Stimulated activated CD4-positive, alpha-beta T cell treated with anti-CD3 and anti-CD28 coated beads, TNF-alpha, amount 100 ng/mL, for 4 hours (primary cell): ENCODE measurements at places on chromosomes 12 and 14.

DNA sequence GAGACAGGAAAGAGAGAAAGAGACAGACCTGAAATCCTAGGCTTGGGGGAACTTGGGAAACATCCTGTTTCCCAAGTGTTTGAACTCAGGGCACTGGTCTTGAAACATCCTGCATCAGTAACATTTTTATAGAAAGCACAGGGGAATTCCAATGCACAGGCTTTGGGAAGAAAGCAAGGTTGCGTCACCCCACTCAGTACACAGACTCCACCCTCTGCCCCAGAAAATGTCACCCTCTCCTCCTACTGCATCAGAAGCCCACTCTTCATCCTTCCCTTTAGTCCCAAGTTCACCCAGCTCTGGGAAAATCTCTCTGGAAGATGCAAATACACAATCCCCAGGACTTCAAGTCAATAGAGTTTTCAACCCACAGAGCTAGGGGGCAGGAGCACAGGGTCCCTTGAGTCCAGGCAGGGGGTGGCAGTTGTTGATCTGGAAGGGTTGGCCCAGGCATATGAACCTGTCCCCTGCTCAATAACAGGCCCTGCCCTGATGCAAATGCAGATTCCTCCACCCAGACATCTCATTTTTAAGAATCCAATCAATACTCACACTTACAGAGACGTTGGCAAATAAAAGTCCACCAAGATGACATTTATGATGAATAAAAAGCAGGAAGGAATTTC, 1.7 kb downstream of the RDH16 start:
- no peak for DNase-seq

GRCh38 chr12:128056136-128056801, 210.7 kb upstream of the TMEM132C start:
- no peak for DNase-seq

GRCh38 chr14:33682760-33683159, 268.1 kb downstream of the EGLN3 start:
- no peak for DNase-seq

GRCh38 chr14:75968456-75968855, 13.3 kb downstream of the TGFB3 start:
- no peak for DNase-seq

DNA sequence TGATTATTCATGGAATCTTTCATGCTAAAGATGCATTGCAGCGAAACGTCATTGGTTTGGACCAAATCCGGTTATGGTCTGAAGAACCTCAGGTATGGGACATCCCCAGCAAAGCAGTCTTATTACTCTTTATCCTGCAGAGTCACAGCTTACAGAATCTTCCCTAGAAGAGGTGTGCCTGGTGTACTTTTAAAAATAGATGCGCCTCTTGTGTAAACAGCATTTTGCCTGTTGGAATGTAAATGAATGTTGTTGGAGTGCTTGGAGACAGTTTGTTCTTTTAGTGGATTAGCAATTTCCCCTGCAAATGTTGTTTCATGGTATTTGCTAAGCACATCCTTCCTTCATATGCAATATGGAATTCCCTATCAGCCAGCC, 242.5 kb downstream of the ZFP36L1 start:
- DNase-seq: no peak

DNA sequence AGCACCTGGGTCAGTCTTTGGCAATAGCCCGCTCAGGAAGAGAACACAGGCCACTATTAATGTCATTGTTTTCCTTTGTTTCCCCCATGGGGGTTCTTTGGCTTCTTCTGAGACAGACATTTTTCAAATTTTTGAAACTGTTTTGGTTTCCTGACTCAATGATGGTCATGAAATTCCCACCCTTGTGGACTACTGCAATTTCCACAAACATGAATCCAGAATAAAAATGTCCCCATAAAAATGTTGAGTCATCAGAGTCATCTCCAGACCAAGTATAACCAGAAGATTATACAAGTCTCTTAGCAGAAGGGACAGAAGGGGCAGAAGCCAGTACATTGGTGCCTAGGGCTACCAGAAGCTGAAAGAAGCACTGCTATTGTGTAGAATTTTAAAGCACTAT, 29.1 kb downstream of the SLCO1A2 start:
- no peak for DNase-seq

DNA sequence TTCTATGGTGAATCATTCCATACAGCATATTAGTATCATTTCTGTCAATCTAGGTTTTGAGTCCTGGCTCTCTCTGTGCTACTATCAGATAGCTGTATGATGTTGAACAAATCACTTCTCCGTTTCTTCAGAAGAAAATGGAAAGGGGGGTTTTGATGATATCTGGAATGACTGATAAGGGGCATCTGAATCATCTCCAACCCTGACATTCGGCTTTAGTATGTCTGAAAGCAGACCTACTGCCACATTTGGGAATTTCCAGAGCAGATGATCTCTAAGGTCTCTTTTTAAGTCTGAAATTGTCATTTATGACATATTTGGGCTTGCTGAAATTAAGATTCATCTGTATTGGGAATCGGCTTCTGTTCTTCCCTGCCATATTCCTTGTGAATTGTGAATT, 10.1 kb downstream of the MLF2 start:
- DNase-seq: no peak

GRCh38 chr14:34436118-34436905, 25.7 kb downstream of the SPTSSA start:
- no peak for DNase-seq

- DNase-seq: no peak
Measured at GRCh38 chr12:24014915-24015832, 65.7 kb upstream of the SOX5 start.

- no peak for DNase-seq
Measured at GRCh38 chr14:39276005-39276404, 42.3 kb downstream of the MIA2 start.

GRCh38 chr14:49960453-49960852, 67.6 kb downstream of the ARF6 start:
- DNase-seq: no peak

GRCh38 chr12:10861366-10861765, 12.1 kb upstream of the PRR4 start:
- no peak for DNase-seq

GRCh38 chr12:102174761-102175160, 22.9 kb downstream of the PMCH start:
- DNase-seq: no peak

GRCh38 chr12:14643251-14643650, 53.1 kb downstream of the GUCY2C start:
- DNase-seq: no peak

DNA sequence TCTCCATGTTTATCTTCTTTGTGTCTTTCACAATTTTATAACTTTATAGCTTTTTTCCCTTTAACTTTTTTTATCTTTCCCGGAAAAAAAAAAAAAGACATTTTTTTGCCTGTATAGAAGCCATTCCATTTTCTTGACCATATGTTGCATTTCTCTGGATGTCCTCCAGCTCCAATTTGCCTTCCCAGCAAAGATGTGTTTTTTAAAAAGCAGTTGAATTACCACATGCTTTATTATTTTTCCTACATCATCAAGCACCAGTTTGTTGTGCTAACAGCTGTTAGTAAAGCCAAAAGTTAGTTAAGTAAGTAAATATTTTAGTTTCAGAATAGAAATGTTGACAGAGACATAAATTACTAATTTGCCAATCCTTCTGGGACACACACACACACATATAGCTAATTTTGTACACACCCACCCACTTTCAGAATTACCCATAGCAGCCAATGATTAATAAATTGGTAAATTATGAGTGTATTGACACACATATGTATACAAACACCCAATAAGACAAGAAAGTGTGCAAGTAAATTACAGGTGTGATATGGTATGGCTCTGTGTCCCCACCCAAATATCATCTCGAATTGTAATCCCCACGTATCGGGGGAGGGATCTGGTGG, 118.3 kb downstream of the SLC38A6 start:
- no peak for DNase-seq

DNA sequence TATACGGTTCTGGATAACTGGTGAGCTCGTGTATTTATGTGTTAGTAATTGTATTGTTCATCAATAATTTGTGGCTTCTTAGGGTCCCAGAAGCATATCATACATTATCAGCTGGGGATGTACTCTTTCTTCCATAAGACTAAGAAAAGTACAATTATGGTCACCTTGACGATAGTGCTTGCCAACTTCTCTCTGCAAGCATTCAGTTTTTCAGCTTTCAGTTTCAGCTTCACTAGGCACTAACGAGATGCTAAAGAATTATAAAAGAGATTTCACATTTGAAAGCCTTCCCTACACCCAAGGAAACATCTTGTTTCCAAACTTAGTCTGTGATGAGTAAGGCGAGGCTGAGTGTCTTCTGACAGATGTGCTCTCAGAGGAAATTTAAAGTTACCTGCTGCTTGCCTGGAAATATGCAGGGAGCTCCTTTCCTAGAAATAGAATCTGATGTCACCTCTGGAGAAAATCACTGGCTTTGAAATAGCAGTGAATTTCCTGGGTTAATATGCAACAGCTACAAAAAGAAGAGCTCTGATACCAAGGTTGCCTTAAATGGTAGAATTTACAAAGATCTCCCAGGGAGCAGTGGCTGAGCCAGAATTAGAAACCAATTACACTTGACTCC, 1419.9 kb upstream of the TMEM132C start:
- no peak for DNase-seq

DNA sequence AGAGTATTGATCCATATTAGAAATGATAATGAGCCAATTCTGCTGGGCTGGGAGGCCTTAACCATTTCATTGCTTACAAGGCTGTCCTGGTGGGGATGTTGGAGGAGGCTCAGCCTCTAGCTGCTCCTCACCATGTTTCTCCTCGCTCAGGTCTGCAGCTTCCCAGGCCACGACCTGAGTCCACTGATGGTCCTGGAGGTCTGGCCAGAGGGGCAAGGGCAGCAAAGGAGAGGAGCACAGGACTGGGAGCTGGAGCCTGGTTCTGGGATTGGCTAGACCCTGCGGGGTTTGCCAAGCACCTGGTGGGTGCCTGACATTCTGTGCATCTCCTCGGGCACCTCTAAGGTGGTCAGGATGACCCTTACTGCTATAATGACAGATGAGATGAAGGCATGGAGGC, 92.6 kb downstream of the KIF26A start:
- no peak for DNase-seq

GRCh38 chr12:526089-526488, 66.3 kb downstream of the B4GALNT3 start:
- no peak for DNase-seq

- DNase-seq: no peak
Measured at GRCh38 chr12:693934-694533, 30.8 kb upstream of the NINJ2 start.

GRCh38 chr12:39931857-39932256, 174.0 kb downstream of the SLC2A13 start:
- no peak for DNase-seq

DNA sequence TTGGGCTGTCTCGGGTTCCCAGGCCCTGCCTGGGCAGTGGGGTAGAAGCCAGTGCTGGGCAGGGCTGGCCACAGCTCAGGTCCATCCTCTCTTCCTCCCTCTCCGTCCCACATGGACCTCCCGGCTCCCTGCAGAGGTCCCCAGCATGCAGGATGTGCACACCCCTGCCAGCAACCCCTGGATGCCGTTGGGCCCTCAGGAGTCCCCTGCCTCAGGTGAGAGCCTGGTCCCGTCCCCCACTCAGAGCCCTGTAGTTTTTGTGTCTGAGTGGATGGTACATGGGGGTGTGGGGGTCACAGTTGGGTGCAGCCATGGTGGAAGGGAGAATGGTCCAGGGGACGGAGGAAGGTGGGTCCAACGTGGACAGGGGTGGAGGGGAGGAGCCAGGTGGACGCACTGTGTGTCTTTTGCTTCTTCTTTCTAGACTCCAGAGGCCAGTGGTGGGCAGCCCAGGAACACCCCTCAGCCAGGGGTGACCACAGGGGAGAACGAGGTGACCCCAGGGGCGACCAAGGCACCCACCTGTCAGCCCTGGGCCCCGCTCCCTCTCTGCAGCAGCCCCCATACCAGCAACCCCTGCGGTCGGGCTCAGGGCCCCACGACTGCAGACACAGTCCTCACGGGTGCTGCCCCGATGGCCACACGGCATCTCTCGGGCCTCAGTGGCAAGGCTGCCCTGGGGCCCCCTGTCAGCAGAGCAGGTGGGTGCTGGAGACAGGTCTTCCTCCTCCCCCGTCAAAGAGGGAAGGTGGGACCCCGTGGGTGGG, 21.7 kb downstream of the PAPLN start:
- DNase-seq: no peak

DNA sequence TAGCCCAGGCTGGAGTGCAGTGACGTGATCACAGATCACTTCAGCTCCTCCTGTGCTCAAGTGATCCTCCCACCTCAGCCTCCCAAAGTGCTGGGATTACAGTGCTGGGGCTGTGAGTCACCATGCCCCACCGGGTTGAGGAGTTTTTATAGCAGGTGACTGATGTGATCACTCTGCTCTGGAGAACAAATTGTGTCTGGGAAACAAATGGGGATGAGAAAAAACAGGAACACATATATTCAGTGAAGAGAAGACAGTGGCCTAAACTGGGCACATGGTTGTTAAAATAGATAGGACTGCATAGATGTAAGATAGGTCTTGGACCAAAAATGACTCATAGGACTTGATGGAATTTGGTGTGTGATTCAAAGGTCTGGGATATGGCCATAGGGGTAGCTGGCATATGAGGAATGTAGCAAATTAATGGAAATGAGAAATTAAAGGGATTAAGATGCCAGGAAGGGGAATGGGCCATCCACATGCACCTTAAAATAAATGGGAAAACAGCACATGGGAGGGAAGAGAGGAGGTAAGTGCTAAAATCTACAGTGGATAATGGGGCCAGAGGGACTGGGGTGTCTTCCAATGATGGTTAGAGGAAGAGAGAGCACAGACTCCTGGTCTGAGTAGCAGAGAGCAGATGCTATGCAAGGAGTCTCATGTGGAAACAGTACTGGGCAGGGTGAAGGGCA, 11.2 kb downstream of the BCAT1 start:
- DNase-seq: no peak

DNA sequence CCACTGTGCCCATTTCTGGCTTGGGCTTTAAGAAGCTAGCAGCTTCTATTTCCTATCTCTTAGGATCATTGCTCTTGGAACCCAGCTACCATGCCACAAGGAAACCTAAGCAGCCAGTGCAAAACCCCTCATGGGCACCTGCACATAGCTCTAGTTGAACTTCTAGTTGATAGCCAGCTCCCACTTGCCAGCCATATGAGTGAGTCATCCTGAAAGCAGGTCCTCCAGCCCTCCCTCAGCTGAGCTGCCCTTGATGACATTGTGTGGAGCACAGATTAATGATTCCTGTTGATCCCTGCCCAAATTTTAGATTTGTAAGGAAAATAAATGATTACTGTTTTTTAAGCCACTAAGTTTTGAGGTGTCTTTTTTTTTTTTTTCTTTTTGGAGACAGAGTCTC, 234.2 kb upstream of the FBXO33 start:
- no peak for DNase-seq

- DNase-seq: no peak
Measured at GRCh38 chr14:91861091-91861490, 6.2 kb downstream of the TC2N start.

- DNase-seq: no peak
Measured at GRCh38 chr12:10025236-10025635, 5.2 kb upstream of the CLEC9A start.

DNA sequence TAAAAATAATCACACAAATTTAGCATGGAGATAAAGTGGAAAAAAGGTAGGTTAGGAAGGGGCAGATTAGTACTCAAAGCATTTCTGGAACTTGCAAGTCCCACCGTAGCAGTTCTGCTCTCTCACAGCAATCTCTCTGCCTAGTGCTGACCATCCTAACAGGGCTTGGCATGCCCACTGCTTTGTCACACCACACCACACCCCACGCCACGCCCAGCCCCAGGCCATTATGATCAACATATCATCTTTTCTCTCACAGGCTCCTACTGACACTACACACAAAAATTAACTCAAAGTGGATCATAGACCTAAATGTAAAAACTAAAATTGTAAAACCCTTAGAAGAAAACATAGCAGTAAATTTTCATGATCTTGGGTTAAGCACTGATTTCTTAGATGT, 273.7 kb downstream of the DAD1 start:
- no peak for DNase-seq

GRCh38 chr14:52086711-52087110, 17.9 kb upstream of the NID2 start:
- DNase-seq: no peak
